ENCODE measurements at places on chromosomes 7 and 10.

DNA sequence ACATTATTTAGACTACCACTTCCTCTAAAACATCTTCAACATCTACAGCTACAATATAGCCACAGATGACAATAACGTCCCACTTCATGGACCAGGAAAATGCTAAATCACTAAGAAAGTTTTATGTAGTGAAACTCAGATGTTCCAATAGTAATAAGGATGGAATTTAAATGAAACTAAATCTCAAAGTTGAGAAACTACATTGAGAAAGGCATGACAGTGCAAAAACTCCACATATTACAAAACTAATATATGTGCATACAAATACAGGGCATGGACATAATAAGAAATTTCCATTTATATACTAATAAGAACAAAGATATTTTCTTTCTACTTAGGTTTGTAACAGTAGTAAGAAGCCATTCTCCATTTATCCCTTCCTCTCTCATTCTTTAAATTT lies 31.1 kb downstream of the POT1 start:
- no peak for DNase-seq

GRCh38 chr7:40694026-40694809 lies 559.4 kb downstream of the SUGCT start:
- DNase-seq = no peak

DNA sequence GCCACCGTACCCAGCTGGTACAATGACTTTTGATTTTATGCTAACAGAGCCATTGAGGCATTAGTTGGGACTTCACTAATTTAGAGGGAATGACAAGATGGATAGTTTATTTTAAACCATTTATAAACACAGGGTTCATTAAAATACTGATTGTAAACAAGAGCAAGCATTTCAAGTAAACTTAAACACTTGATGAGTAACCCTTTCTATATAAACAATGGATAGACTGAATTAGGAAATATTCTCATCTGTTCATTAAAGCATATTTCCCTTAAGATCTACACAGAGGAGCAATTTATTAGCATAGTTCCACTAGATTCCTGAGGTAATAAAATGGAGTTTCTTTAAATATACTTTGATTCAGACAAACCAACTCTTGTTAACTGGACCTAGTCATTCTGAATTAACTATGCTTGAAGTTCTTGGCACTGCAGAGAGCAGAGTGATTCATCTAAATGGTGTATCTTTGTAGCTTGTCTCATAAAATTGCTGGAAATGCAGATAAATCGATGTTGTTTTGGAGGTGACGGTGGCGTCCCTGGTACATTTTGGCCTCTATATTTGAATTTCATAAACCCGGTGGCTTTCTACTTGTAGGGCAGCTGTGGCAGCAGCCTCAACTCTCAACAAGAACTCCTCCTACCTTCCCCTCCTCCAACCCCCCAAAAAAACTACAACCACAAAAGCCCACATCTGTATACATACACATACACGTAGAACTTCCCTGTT lies 15.4 kb upstream of the VDAC2 start:
- DNase-seq = no peak

DNA sequence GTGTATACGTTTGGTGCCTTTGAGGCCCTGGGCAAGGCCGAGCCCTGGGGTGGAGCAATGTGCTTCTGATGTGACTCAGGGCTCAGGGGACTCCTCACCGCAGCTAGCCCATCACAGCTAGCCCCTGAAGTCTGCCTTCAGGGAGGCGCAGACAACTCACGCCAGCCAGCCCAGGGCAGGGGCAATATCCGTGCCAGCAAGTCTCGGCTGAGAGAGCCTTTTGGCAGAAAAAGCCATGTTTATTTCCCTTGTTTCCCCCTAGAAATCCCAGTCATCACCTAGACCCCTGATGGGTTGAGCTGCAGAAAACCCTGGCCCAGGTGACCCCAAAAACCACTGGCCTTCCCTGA lies 90.4 kb downstream of the CHST15 start:
- DNase-seq = no peak

DNA sequence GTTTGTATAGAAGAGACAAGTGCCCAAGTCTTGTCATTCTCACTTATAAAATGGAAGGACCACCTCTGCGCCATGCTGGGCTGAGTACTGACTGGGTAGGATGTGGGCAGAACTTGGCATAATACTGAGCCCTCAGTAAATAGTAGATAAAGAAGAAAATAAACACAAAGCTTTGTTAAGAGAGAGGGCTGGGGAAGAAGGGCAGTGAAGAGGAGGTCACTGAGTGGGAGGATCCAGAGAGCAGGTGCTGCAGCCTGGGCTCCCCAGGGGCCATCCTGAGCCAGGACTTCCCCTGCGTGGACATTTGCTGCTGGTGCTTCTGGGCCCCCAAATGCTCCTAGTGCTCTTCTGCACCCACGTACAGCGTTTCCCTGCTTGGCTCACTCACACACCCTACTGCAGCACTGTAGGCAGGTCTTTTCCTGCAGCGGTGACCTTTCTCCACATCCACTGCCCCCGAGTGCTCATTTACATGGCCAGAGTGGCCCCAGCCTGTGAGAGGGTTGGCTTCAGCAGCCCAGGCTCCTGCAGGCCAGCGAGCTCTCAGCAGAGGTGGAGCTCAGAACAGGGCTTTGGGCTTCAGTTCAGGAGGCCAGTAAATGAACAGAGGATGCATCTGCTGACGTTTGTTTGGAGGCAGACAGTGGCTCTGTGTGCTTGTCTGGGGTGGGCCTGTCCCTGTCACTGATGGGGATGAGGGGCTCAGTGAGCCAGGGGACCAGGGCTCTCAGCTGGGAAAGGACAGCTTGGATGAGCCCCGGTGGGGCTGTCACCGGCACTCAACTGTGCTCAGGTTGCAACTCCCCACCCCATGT lies 164.6 kb downstream of the ADARB2 start:
- no peak for DNase-seq

GRCh38 chr7:18133921-18134320 lies 106.3 kb upstream of the PRPS1L1 start:
- no peak for DNase-seq

GRCh38 chr7:41567731-41568114 lies 135.2 kb downstream of the INHBA start:
- DNase-seq = no peak

DNA sequence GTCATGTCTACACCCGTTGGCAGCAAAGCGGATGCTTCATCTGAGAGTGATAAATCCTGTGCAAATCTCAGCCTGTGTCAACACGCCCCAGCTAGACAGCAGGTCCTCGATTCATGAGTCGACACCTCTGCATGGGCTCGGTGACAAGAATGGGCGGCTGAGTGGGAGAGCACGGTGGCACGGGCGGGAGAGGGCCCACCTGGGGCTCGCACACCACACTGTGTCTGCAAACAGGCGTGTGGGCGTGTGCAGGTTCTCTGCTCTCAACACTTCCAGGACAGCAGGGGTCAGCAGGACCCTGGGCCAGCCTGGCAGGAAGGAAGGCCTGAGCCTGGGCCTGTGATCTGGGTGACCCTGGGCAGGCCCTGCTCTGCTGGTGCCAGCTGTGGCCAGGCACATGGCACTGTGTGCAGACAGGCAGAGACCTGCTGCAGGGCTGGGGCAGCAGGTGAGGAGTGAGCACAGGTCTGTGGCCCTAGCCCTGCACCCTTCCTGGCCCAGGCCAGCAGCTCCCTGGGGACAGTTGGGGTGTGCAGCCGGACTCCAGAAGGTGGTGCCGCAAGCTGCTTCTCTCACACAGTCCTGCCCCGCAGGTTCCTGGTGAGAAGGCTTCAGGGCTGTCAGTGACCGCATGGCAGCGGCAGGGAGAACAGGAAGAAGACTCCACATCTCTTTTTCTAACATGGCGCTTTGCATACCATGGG lies 216.4 kb downstream of the ELFN1 start:
- no peak for DNase-seq

DNA sequence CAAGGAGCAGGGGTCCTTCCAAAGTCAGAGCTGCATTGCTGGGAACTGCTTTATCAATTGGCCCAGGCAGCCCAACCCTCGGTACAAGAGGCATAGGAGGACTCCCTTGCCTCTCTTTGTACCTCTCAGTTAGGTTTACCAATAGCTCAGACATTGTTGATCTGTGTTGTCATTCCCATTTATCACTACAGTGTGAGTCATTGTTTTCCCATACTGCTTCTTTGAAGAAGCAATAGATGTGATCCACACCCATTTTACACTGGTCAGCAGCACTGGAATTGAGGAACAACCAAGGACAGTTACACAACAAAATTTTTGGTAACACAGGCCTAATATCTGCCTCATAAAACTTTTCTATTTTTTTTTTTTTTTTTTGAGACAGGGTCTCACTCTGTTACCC lies 307.2 kb downstream of the SNX13 start:
- DNase-seq = no peak

GRCh38 chr7:129144095-129144833 lies at the start of gene TSPAN33:
Gene TSPAN33 (plus strand): TSS chr7:129144707. CDS start chr7:129144981, 274 bp downstream.
- peak; percentile 86 for DNase-seq

DNA sequence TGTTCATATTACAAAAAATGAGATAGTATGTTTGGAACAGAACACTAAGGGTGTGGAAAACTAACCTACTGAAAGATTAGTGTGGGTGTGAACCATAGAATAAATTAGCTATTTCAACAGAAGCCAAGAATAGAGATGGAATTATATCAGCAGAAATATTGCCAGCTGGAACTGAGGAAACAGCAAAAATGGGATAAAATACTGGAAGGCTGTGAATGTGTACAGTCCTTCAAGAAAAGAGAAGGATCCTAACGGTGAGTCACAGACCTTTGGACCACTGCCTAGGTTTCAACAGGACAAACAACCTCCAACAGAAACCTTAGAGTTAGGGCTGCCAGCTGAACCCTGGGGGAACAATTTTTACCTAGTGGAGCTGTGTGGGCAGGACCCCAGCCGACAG lies 395.0 kb downstream of the ZWINT start:
- no peak for DNase-seq

DNA sequence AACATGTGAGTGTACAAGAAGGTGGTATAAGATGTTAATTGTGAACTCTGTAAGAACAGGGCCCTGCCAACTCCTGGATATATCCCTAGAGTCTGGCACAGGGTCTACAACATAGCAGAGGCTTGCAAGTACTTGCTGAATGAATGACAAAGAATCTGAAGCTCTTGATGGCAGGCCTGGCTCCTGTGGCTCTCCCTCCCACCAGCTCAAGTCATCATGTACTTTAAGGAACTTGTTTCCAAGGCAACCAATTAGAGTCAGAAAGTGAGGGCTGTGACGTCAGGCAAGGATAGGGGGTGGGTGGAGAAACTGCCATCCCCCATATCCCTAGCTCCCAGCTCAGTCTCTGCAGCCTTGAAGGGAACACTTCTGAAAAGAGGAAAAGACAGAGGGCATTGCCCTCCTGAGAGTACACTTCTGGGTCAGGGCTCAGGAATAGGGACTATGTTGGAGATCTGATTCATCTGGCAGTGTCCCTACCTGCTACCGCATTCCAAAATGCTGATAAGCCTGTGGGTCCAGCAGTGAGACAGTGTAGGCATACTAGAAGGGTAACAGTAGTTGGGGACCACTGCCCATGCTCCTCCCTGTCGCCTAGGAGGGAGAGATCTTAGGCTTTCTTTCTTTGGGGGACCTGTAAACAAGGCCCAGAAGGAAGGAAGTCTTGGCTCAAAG lies 34.6 kb upstream of the BTRC start:
- no peak for DNase-seq

- DNase-seq = no peak
These were observed 48.4 kb downstream of the FRMD4A start for GRCh38 chr10:14282276-14282675.

- DNase-seq = peak; percentile 76
These were observed 1.1 kb upstream of the GPER1 start for GRCh38 chr7:1086588-1087464.

GRCh38 chr10:132475086-132475485 lies 62.5 kb upstream of the INPP5A start:
- no peak for DNase-seq

GRCh38 chr10:29859521-29860130 lies 199.8 kb downstream of the JCAD start:
- DNase-seq = no peak

DNA sequence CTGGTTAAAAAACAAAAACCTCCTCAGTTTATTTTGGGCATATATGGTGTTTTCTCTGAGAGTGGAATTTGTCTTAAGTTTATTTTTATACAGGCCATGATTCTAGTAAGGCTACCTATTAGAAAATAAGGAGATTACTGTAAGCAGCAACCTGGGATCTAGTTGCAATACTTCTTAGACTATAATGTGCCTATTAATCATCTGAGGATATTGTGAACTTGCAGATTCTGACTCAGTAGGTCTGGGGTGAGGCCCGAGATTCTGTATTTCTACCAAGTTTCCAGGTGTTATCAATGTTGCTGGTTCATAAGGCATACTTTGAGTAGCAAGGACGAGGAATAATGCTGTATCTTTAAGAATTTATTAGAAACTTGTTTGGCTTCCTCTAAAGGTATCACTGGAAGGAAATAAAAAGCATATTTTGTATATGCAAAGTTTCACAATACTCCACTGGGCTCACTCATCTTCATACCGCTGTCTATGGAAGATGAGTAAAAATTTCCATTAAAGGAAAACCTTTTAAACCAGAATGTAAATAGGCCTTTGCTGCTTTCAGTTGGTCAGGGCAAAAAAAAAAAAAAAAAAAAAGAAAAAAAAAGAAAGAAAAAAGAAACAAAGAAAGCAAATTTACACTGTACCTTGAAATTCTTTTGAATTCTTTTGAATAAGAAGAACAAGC lies 105.8 kb downstream of the BMPER start:
- no peak for DNase-seq

DNA sequence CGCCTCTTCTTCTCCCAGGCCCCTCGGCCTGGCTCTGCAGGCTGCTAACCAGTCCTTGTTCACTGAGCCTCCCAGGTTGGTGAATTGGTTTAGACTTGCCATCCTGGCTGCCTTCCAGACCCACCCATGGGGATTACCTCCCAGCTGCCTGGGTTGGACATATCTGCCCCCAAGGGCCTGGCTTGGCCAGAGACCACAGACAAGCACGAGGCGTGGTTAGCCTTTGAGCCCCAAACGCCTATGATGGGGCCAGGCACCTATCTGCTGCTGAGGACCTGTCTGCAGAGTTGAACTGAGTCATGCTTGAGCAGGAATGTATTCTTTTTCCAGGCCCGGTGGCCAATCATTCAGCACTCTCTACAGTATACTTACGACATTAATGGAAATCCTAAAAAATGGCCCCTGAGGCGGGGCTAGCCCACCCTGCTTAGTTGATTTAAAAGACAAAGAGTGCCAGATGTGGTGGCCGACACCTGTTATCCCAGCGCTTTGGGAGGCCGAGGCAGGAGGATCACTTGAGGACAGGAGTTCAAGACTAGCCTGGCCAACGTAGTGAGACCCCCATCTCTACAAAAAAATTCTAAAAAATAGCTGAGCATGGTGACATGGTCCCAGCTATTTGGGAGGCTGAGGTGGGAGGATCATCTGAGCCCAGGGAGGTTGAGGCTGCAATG lies 361.5 kb downstream of the FRMD4A start:
- no peak for DNase-seq

GRCh38 chr7:17152721-17153120 lies 145.7 kb upstream of the AHR start:
- DNase-seq = no peak

- no peak for DNase-seq
These were observed 90.7 kb downstream of the NPSR1 start for GRCh38 chr7:34748728-34749089.

- no peak for DNase-seq
These were observed 130.8 kb downstream of the SORBS1 start for GRCh38 chr10:95430231-95430951.

- peak; percentile 90 for DNase-seq
These were observed at the start of gene ARPC1B for GRCh38 chr7:99374111-99375064. Gene ARPC1B (plus strand): TSS chr7:99374730. CDS start chr7:99385715, 10,985 bp downstream.

- DNase-seq = no peak
These were observed 17.0 kb upstream of the SFRP5 start for GRCh38 chr10:97788552-97789442.

All from natural killer cell treated with Interleukin-12 subunit alpha and Interleukin-12 subunit beta and Interleukin-15 and Interleukin-18, amount 100 ng/mL, for 72 hours (primary cell).